Aorta (tissue), 5 donors: ENCODE measurements at places on chromosomes 3 and 15.

- DNase-seq = no peak
These were observed 100.0 kb downstream of the MAGI1 start for GRCh38 chr3:65938676-65939075.

DNA sequence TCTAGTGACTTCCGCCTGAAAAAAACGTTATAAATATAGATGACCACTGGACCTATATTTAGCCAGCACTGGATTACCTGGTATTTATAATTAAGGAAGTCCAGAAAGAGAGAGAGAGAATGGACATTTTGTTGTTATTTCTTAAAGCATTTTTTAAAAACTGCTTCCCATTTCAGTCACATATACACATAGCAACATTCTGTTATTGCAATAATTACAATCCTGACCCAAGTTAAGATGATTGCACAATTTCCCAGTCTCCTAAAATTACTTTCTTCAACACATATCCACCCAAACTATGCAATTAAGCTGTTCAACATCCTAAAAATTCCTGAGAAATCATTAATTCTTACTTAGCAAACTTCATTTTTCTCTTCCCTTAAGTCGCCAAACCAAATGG is 37.7 kb downstream of the PCSK6 start:
- DNase-seq = no peak

DNA sequence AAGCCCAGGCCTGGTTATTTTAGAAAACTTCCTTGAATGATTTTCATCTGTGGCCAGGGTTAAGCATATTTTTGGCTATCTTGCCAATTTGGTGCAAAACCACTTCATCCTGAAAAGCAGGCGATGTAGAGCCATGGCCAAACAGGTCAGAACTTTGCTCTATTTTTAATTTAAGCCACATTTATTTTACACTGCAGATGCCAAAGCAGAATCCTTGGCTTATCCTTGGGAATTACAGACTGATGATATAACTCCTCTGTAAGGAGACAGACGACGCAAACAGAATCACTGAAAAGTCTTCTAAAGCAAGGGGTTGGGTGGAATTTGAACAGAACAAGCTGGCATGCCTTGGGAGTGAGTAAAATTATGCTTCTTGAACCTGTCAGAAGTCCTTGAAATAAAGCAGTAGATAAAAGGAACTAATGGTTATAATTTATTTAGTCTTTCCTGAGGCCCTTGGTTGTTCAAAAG is 121.9 kb downstream of the CHST2 start:
- DNase-seq = no peak

DNA sequence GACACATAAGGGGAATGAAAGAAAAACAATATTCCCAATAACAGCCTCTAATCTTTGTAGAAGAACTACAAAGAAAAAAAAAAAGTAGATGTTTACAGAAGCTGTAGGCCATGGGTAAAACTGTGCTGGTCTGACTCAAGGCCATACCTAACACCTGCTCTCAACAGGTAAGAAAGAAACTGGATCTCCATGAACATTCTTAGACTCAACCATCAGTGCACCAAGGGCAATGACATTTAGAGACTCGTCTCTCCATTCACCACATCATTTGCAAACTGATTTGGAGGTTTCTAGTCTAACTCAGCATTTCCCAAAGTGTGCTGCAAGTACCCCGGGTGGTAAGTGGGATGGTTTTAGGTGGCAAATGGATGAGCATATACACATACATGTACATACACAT is 164.2 kb downstream of the FOXP1 start:
- DNase-seq = no peak

GRCh38 chr3:117404730-117405129 is 695.2 kb downstream of the TUSC7 start:
- no peak for DNase-seq
